ENCODE measurements at places on chromosomes 3 and 15.

GRCh38 chr3:104526901-104527401 lies 839.8 kb upstream of the ALCAM start:
- DNase-seq: no peak

DNA sequence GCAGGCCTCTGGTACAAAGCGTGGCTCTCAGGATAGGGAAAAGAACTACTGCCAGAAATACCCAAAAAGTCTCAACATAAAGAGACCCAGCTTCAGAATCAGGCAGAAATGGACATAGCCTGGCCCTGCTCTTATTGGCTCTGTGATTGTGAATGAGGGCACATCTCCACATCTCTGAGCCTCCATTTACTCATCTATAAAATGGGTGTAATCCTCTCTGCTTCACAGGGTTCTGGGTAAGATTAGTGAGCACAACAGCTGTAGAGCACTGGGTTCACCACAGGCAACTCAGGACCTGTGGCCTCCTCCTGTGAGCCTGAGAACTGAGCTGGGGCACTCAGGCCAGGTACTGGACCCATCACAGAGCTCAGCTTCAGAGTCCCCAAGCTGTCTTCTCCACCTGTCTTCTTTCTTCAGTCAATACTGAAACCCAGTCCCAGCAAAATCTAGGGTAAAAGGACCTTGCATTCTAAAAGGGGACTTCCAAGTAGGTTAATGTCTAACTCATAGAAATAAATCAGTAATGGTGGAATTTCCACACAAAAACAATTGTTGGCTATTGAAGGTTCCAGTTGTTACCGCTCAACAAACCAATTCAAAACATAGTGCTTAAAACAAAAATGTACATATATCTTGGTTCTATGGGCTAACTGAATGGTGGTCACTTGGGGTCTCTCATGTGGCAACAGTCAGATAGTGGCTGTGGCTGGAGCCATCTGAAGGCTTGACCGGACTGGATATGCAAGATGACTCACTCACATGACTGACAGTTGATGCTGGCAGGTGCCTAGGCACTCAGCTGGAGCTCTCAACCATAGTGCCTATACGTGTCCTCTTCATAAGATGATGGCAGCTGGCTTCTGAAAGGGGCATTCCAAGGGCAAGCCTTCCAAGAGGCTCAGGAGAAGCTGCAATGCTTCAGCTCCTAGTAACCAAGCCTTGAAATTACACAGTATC lies 47.3 kb downstream of the TRIM42 start:
- no peak for DNase-seq

DNA sequence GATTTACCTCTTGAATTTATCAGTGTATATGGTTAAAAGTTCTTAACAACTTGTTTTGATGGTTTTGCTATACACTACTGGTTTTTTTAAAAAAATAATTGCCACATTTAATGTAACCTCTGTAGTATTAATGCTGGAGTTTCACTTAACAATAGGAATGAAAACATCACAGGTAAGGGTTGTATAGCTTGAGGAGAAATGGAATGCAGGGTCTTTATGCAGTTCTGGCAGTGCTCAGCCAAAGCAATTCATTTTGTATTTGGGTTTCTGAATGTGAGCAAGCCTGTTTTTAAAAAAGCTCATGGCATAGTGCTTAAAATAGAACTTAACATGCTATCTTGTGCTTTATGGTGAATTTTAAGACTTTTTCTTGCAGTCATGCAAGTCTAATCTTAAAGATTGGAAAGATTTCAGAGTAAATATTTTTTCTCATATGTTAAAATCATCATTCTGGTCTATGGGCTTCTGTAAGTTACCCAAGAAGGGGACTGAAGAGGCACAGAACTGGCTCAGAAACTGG lies 8.9 kb downstream of the PIAS1 start:
- peak; percentile 44 for DNase-seq

DNA sequence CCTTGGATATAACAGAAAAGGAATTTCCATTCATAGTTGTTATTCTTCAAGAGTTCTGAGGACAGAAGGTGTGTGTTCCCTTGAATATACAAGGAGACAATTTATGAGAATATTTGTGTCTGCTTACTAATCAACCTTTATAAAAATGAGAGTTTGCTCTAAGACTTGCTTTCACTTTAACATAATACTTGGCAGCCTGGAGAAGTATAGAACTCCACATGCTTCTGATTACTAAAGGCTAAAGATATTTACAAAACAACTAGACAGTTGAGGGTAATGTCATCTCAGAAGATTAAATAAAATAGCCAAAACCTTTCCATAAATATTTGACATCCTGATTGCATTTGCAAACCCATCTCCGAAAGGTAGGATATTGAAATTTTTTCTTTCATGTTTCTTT lies 727.1 kb upstream of the NAALADL2 start:
- DNase-seq: no peak

- DNase-seq: no peak
These were observed 71.6 kb upstream of the RPL35A start for GRCh38 chr3:197878427-197878826.

DNA sequence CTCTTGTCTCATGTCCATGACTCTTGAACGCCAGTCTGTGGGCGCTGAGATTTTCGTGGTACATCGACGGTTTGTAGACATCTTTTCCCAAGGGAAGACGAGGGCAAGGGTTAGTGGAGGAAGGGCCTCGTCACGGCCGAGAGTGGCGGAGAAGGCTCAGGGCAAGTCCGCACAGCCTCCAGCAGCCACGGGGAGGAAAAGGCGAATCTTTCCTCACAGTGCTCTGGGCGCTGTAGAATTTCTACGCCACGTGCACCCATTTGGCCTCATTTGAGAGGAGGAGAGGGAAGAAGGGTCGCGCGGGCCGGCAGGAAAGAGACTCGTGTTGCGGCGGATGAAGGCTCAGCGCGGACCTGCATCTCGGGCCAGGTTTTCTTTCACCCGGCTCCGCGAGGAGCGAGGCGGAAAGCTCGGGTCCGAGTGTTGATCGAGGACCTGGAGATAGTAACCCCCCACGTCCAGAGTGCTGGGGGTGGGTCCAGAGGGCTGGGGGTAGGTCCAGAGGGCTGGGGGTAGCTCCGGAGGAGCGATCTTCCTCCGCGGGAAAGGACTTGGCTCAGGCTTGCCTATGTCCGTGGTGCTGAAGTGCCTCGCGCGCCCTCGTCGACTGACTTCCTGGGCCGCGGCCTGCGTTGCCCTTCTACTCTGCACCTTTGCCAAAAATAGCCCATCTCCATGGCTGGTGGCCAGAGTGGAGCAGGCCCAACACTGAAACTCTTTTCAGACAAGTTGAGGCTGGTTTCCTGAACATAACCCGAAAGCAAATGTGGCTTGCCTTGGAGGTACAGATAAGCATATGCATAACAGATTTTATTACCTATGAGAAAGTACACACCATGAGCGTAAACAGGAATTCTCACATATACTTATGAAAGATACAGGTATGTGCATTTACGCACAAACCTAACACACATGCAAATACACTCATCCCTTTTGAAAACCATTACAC lies 1.1 kb downstream of the SLC35G2 start:
- DNase-seq: peak; percentile 41

DNA sequence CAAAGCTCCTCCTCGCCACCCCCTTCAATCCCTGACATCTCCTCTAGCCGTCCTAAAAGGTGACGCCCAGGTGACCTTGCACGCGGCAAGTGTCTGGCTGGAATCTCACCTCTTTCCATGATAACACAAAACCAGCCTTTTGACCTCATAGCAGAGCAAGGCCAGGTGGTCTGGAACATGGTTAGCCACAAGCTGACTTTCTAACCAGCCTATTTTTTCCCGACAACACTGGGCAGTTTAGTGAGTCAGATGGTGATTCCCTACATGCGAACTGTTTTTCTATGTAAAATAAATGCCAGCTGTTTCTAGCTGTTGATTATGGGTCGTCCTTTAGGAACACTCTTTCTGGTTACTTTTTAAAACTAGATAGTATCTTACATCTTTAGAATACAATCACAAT lies 243.0 kb downstream of the CD47 start:
- DNase-seq: no peak

- no peak for DNase-seq
These were observed 17.6 kb downstream of the MYO5A start for GRCh38 chr15:52511084-52511483.

- no peak for DNase-seq
These were observed 9.2 kb downstream of the PPM1L start for GRCh38 chr3:160765211-160765610.

DNA sequence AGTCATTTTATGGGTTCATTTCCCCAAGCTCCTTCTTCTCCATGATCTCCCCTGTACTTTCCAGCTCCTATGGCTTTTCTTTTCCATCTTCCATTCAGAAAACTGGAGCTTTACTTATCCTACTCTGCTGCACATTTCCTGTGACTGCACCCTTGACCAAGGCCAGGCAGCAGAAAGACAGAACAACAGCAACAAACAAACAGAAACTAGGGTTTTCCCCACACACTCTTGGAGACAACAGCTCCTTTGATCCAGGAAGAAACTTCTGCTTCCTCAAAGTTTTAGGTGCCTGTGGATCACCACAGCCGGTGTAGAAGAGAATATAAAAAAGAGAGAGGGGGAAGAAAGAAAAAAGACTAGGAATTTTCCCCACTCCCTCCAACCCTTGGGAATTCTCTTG lies 342.3 kb upstream of the CFAP20DC start:
- no peak for DNase-seq

DNA sequence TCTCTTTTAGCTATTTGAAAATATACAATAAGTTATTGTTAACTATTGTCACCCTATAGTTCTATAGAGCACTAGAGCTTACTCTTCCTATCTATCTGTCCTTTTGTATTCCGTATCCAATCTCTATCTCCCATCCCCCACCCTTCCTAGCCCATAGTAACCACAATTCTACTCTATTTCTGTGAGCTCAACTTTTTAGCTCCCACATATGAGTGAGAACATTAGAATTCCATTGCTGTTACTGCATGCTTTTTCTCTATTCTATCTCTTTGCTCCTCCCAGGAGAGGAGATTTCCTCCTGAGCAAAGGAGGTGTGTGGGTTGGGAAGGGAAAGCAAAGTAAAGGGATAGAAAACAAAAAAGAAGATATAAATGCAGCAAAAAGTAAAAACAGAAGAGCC lies 105.6 kb upstream of the SLC4A7 start:
- peak; percentile 37 for DNase-seq

All from umbilical cord (tissue), 2 donors.